ENCODE measurements at places on chromosomes 5 and 9. TPM values are rescaled to one million over a fixed set of nuclear protein-coding genes. Genes with fewer than 3 reads are reported as not detected.

The NUTM2F gene
- total RNA-seq = not detected

The IFNB1 gene
- total RNA-seq = 2.2 TPM

The FLT4 gene
- total RNA-seq = 0.98 TPM

The SYK gene
- total RNA-seq = 0.64 TPM

The ANXA2R gene
- total RNA-seq = 4.6 TPM

The OR1Q1 gene
- not detected for total RNA-seq

The RASGRF2 gene
- total RNA-seq = 14.2 TPM

The ELOVL7 gene
- total RNA-seq = 0.85 TPM

The SHOC1 gene
- not detected for total RNA-seq

The TTC16 gene
- 0.30 TPM for total RNA-seq

The NSG2 gene
- not detected for total RNA-seq

The SH2D3C gene
- 30.3 TPM for total RNA-seq

The FAM78A gene
- 36.6 TPM for total RNA-seq

The ZFP37 gene
- total RNA-seq = 1.0 TPM

The OXCT1 gene
- total RNA-seq = 70.3 TPM

The FBP1 gene
- total RNA-seq = 0.47 TPM

The TMEM215 gene
- not detected for total RNA-seq

The KCNIP1 gene
- not detected for total RNA-seq

The LHX6 gene
- total RNA-seq = 0.11 TPM

The CD74 gene
- total RNA-seq = 217 TPM

The SPINK5 gene
- total RNA-seq = not detected

The SETX gene
- 38.1 TPM for total RNA-seq

The NUP214 gene
- 61.4 TPM for total RNA-seq

The OBP2B gene
- not detected for total RNA-seq

The DRD1 gene
- total RNA-seq = not detected

The DBH gene
- total RNA-seq = not detected

The SUSD3 gene
- total RNA-seq = 51.4 TPM

The CATSPER3 gene
- total RNA-seq = 0.40 TPM

The HTR1A gene
- not detected for total RNA-seq

The IFNA13 gene
- total RNA-seq = not detected

The TXNDC8 gene
- not detected for total RNA-seq

The OBP2A gene
- total RNA-seq = not detected

The LCP2 gene
- total RNA-seq = 232 TPM

The NR5A1 gene
- not detected for total RNA-seq

The BTF3 gene
- total RNA-seq = 1,030 TPM

The C9 gene
- total RNA-seq = not detected

The PSD2 gene
- total RNA-seq = not detected

The PCDHGA11 gene
- total RNA-seq = 0.07 TPM

The CLTB gene
- 47.8 TPM for total RNA-seq

The ARL10 gene
- 15.6 TPM for total RNA-seq

Data from activated CD4-positive, alpha-beta T cell treated with anti-CD3 and anti-CD28 coated beads for 36 hours (primary cell).